Left forelimb (tissue), 1 donor: ENCODE measurements at places on chromosomes 13 and 19.

DNA sequence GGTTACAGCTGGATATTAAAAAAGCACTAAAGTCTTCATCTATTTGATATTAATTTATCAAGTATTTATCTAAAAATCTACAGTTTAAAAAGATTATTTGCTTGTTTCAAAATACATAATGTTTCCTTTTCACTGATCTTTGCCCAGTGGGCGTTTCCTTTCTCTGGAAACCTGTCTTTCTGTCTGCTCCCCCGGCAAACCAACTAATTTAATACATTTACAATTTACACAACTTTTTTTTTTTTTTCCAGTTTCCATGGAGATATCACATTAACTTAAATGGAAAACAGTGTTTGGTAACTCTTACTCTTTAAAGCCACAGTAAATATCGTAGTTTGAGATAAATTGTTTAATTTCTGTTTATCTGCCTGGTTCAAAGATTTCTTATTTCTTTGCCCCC lies 5.3 kb downstream of the GPC6 start:
- DNase-seq: no peak

DNA sequence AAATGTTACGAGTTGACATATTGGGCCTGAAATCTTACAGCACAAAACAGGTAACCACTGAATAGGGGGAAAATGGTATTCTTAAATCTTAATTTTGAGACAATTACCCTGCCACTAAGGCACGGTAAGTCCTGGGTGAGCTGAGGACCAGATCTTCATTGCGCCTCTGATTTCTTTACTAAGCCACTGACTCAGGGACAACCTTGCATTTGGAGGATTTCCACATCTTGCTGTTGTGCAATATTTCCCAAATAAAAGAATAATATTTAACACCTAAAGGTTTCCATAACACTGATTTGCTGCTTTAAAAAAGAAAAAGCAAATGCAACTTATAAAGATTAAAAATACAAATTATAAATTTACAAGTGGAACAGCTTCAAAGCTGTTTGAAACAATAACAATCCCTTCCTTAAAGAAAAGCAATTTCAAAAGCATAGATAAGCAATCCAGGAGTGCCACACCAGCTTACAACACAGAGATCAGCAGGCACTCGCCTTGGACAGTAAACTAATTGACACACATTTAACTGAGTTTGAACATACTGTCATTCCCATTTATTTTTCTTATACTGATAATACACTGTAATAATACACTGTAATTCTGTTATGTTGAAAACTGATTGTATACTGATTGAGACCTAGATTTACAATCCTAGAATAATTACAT lies 79.6 kb upstream of the DOCK9 start:
- no peak for DNase-seq

DNA sequence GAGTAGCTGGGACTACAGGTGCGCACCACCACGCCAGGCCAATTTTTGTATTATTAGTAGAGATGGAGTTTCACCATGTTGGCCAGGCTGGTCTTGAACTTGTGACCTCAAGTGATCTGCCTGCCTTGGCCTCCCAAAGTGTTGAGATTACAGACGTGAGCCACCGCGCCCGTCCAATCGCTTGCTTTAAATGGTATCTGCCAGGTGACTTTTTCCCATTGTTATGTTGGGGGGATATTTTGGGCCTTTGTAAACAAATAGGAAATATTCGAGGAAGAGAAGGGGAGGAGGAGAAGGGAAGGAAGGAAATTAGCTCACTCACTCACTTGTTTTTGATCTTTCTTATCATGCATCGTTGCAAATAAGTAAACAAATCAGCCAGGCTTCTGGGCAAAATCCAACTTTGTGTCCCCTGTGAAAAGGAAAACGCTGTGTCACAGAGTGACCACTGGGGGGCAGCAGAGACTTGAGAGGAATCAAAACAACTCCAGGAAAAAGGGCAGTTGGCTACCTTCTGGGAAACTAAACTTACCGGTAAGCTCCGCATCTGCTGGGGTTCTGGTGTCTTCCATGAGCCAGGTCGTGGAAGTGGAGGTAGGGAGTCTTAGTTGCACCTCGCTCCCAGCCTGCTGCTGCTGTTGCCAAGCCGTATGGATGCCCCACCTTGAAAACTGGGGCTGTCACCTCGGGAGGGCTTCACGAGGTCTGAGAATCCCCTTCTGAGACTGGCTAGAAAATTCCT lies 9.3 kb upstream of the RANBP3 start:
- peak; percentile 80 for DNase-seq

- no peak for DNase-seq
Observed at GRCh38 chr19:54415901-54416673, 823 bp downstream of the TTYH1 start.

- DNase-seq: no peak
Observed at GRCh38 chr13:112983428-112984196, 14.6 kb downstream of the MCF2L start.

DNA sequence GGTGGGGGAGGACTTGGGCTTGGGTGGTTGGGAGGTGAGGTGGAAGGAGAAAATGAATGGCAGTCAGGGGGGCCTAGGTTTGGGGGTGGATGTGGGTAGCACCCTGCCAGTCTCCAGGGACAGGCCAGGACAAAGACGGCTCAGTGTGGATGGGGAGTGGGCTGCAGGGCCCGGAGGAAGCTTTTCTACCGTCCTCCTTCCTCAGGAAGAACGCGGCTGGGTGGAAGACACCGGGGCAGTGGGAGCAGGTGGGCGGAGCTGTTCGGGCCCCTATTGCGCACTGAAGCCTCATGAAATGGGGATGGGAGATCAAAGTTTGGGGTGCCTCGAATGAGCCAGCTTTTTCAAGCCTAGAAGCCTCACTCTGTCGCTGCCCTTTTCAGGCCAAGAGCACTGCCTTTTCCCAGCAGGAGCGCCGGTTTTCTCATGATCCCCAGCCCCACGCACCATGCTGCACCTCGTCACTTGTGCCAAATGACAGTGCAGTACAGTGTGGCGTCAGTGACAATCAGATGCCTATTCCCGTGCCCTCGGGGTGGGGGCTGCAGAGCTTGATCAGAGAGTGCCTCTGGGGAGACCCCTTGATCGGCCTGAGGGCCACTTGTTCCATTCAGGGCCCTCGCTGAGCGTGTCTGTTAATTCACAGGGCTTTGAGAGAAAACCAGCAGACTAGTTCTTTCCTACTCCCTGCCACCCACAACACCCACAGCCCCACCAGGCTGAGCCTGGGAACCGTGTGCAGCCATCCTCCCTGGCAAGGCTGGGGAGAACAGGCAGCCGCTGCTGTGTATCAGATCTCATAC lies 1.5 kb downstream of the CALM3 start:
- DNase-seq: peak; percentile 59

DNA sequence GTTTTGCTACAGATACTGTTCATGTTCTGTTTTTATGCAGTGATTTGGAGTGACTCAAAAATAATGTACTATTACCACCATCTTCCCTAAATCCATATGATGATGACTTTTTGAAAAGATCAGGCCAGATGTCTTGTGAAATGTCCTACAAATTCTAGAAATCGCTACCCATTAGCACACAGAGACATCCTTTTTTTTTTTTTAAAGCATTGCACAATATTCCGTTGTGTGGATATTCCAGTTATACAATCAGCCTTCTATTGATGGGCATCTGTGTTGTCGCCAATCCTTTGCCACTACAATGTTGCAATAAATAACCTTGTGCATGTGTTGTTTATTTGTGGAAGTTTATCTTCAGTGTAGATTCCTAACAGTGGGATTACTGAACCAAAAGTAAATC lies 24.5 kb downstream of the ZDHHC20 start:
- DNase-seq: no peak

- no peak for DNase-seq
Observed at GRCh38 chr19:14310055-14310454, 71.2 kb upstream of the ADGRE5 start.

GRCh38 chr19:1213391-1214286 lies 8.1 kb downstream of the STK11 start:
- DNase-seq: no peak

DNA sequence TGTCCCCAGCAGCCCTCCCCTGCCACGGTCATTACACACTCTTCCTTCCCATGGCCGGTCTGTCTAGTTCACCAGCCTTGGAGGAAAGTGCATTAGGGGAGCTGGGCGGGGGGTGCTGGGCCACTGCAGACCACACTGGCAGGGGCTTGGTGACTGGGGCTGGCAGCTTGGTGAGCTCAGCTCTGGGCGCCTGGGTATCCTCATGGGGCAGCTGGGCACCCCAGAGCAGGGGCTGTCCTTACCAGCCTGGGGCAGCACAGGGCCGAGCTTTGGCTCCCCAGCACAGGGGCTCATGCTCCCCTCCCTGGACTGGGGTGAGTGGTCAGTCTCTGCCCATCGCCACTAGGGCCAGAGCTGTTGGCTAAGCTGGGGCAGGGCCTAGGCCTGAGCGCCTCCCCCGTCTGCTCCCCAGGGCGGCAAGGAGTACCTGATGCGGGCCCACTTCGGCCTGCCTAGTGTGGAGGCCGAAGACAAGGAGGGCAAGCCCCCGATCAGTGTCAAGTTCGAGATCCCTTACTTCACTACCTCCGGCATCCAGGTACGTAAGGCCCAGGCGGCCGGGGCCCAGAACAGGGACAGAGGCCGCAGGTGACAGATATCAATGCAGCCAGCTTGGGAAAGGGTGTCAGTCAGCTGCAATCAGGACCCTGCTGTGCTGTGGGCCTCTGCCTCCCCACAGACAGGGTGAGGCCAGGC lies 35.5 kb downstream of the AP1M1 start:
- DNase-seq: no peak

GRCh38 chr19:20078581-20079031 lies 806 bp downstream of the ZNF90 start:
- no peak for DNase-seq

DNA sequence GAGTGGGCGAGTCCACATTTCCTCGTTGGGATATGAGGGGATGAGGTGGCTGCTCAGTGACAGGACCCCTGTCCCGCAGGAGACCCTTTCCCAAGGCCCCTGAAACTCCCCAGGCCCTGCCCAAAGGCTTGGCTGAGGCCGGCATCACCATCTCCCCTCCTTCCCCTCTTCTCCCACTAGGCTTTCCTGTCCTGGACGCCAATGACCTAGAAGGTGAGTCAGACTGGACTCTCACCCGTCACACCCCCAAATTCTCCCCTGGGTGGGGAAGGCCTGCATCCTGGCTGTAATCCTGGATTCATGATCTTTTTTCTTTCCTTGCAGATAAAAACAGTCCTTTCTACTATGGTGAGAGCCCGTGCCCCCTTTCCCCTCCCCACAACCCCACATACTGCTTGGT lies 5.3 kb downstream of the FXYD3 start:
- no peak for DNase-seq
